CD8-positive, alpha-beta memory T cell (primary cell): ENCODE measurements at places on chromosomes 4 and X.

- no peak for DNase-seq
Observed at GRCh38 chrX:9282325-9282724, 182.5 kb upstream of the TBL1X start.

DNA sequence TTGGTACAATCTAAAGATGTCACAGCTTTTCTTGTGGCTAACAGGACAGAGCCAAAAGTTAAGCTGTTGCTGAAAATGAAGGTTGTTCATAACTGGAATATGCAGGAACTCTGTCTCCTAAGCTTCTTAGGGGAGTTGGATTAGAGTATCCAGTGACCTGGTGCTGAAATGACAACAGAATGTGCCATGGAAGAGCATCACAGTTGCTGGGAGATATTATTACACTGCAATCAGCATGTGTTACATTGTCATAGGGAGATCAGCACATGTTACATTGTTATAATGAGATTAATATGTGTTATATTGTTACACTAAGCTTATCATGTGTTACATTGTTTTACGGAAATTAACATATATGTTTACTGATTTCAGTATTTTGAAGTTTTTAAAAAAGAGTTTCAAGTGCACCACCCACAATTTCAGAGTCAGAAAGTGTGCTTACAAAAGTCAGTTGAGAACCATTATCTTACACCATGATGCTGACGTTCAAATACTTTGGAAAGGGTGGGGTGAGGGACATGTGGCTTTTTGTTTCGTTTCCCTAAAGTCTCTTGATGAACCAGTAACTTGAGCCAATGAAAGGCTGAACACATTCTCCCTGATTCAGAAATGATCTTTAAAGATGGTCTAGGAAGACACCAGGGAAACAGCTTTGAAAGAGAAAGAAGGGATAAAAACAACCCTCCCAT is 113.4 kb downstream of the DRD5 start:
- DNase-seq, result no peak

DNA sequence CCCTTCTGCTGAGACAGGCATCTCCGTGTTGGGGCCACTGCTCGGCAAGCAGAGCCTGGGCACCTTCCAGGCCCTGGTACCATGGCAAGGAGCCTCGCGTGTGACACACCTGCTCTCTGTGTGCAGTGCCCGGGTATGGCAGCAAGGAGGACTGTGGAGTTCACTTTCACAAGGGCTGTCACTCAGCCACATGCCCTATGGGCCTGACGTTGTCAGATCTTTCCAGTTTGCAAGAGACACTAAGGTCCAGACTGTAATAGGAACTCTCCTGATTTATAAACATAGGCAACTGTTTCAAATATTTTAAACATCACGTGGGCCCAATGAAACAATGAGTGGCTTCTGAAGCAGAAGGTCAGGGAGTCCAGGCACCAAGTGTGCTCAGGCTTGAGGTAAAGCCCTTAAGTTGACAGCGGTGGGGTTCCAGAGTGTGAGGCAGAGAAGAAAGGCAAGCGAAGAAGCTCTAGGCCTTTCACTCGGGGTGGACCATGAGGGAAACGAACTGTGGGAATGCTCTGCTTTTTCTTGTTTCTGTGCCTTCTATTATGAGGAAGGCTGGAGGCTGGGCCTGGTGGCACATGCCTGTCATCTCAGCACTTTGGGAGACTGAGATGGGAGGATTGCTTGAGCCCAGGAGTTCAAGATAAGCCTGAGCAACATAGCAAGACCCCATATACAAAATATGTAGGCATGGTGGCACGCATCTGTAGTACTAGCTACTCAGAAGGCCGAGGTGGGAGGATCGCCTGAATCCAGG is 108.6 kb upstream of the TRIM2 start:
- DNase-seq, result no peak

DNA sequence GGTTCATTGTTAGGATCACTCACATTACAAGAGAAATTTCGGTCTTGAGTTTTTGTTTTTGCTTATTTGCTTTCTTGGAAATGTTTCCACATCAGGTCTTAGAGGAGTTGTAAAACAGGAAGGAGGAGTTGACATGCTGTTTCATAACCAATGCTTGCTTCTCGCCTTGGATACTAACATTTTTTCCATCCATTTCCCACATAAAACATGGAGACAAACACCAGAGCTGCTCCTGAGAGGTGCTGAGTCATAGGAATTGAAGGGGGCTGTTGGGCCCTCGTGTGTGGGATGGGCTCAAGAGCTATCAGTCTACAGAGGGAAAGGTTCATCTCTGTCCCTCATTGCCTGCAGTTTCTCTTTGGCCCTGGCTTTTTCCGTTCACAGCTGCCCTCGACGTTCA is 29.9 kb downstream of the TBL1X start:
- DNase-seq, result no peak
